ENCODE measurements at places on chromosomes 3 and 15. TPM values are rescaled to one million over a fixed set of nuclear protein-coding genes. Genes with fewer than 3 reads are reported as not detected.

MANF gene
- 76.4 TPM for total RNA-seq

CTXND1 gene
- not detected for total RNA-seq

ETV5 gene
- total RNA-seq = 1.2 TPM

SCN11A gene
- total RNA-seq = 0.22 TPM

LTF gene
- total RNA-seq = not detected

GOLGA8R gene
- total RNA-seq = 1.0 TPM

TMC3 gene
- not detected for total RNA-seq

SLCO3A1 gene
- total RNA-seq = 7.0 TPM

DGKG gene
- total RNA-seq = 0.37 TPM

KBTBD13 gene
- not detected for total RNA-seq

GOLGA6D gene
- 0.16 TPM for total RNA-seq

SERPINI2 gene
- total RNA-seq = not detected

CPLX3 gene
- 0.15 TPM for total RNA-seq

SOX2 gene
- 3.7 TPM for total RNA-seq

AP4E1 gene
- total RNA-seq = 15.6 TPM

ABI3BP gene
- total RNA-seq = 0.32 TPM

TM2D3 gene
- 42.6 TPM for total RNA-seq

SYNPR gene
- not detected for total RNA-seq

COL7A1 gene
- total RNA-seq = 6.1 TPM

MCTP2 gene
- total RNA-seq = 32.9 TPM

FSIP1 gene
- 0.32 TPM for total RNA-seq

ANKUB1 gene
- total RNA-seq = not detected

COL6A5 gene
- total RNA-seq = not detected

CCRL2 gene
- 3.7 TPM for total RNA-seq

MED12L gene
- total RNA-seq = 6.4 TPM

CCR3 gene
- total RNA-seq = not detected

DHFR2 gene
- total RNA-seq = 7.9 TPM

ZDHHC19 gene
- total RNA-seq = not detected

TOMM70 gene
- 33.5 TPM for total RNA-seq

CLDN11 gene
- total RNA-seq = not detected

BNC1 gene
- total RNA-seq = not detected

FBN1 gene
- total RNA-seq = 1.6 TPM

BCHE gene
- not detected for total RNA-seq

DPPA4 gene
- not detected for total RNA-seq

PRR20G gene
- not detected for total RNA-seq

CASR gene
- 0.82 TPM for total RNA-seq

IMPG2 gene
- 0.43 TPM for total RNA-seq

CHRNA3 gene
- total RNA-seq = not detected

C2CD4A gene
- 5.8 TPM for total RNA-seq

CLDN1 gene
- total RNA-seq = 0.61 TPM

TRIM71 gene
- 0.03 TPM for total RNA-seq

CYP8B1 gene
- not detected for total RNA-seq

HESX1 gene
- total RNA-seq = 0.71 TPM

FETUB gene
- total RNA-seq = not detected

GOLGA8G gene
- not detected for total RNA-seq

RBM6 gene
- total RNA-seq = 75.5 TPM

MME gene
- total RNA-seq = not detected

SMAD6 gene
- total RNA-seq = not detected

LMAN1L gene
- total RNA-seq = 0.82 TPM

LYZL4 gene
- not detected for total RNA-seq

SLC27A2 gene
- 15.9 TPM for total RNA-seq

NAALADL2 gene
- total RNA-seq = not detected

LRRC49 gene
- 1.6 TPM for total RNA-seq

CACNA2D3 gene
- not detected for total RNA-seq

RFX7 gene
- 36.2 TPM for total RNA-seq

KLHL6 gene
- total RNA-seq = 39.7 TPM

DPPA2 gene
- total RNA-seq = not detected

VIPR1 gene
- 12.1 TPM for total RNA-seq

All from activated T-helper 17 cell treated with anti-CD3 and anti-CD28 coated beads, Interleukin-2, amount 50 U/mL, for 72 hours (primary cell).